ENCODE measurements at places on chromosomes 7 and 10. TPM values are rescaled to one million over a fixed set of nuclear protein-coding genes. Genes with fewer than 3 reads are reported as not detected.

HMX3 gene
- polyA plus RNA-seq: 0.26 TPM

DNA sequence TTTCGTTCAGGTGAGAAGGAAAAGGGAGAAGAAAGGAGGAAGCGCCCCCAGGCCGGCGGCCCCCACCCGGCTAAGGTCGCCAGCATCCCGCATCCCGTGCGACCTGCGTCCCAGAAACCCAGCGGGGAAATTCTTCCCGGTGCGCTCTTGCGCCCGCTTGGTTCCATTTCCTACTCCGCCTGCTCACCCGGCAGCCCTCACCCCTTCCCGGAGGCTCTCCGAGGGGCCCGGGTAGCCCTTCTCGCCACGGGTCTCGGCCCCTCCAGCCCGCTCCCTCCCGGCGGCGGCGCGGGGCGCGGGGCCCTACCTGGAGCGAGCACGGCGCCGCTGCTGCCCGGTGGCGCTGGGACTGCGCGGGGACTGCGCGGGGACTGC is at the start of gene PRKCQ:
Gene PRKCQ, minus strand, starts transcription at position 373 of the 375 bp plus-strand sequence. CDS start 65,141 bp downstream, outside the sequence.
- DNase-seq: no peak

DNA sequence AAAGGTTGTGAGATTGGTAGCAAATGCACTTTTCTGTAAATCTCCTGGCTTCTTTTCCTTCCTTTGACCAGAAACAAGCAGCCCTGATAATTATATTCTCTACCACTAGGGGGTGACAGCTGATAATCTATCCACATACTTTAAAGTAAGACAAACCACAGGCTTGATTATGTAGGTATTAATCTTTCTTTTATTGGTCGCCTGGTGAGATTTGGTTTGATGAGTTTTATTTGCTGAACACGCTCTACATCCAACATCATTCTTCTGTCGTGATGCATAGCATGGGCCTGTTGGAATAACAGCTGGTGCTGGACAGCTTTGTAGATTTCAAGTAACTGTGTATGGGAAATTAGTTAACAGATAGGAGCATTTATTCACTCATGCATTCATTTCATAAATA is 63.5 kb downstream of the ZNF365 start:
- no peak for DNase-seq

- DNase-seq: no peak
These were observed 269.1 kb downstream of the ZMYND11 start for GRCh38 chr10:404346-404745.

DNA sequence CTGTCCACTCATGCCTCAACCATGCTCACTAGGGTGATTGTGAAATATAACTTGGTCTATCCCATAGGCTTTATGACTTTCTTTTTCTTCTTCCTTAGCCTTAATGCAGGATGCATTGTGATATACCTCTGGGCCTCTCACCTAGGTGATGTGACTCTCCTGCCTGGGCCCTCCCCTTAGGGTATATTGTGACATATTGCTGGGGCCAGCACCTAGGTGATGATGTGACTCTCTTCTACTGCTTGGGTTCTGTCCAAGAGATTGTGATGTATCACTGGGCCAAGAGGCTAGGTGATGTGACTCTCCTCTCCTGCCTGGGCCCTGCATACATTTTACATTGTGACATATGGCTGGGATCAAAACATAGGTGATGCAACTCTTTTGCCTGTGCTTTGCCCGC is 14.7 kb upstream of the ZNF107 start:
- no peak for DNase-seq

- no peak for DNase-seq
These were observed 71.7 kb downstream of the GNAT3 start for GRCh38 chr7:80439894-80440821.

AGR2 gene
- 88.3 TPM for polyA plus RNA-seq

TRIM73 gene
- polyA plus RNA-seq: 2.5 TPM

- no peak for DNase-seq
These were observed 21.5 kb upstream of the PPP3CB start for GRCh38 chr10:73517166-73517888.

GRCh38 chr10:104505521-104506042 is 135.5 kb upstream of the SORCS3 start:
- no peak for DNase-seq

DNA sequence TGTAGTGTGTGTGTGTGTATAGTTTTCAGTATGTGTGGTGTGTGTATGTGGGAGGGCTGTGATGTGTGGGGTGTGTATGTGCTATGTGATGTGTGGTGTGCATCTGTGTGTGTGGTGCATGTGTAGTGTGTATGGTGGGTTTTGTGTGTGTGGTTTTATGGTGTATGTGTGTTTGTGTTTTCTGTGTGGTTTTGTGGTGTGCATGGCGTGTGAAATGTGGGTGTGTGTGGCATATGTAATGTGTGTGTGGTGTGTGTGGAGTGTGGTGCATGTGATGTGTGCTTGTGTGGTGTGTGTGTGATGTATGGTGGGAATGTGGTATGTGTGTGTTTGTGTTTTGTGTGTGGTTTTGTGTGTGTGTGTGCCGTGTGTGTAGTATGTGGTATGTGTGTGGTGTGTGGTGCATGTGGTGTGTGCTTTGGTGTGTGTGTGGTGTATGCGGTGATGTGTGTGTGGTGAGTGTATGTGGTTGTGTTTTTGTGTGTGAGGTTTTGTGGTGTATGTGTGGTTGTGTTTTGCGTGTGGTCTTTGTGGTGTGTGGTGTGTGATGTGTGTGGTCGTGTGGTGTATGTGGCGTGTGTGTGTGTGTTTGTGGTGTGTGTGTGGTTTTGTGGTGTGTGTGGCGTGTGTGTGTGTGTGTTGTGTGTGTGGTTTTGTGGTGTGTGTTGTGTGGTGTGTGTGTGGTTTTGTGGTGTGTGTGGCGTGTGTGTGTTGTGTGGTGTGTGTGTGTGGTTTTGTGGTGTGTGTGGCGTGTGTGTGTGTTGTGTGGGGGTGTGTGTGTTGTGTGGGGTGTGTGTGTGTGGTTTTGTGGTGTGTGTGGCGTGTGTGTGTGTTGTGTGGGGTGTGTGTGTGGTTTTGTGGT is 18.0 kb upstream of the PPP2R2D start:
- no peak for DNase-seq

DNA sequence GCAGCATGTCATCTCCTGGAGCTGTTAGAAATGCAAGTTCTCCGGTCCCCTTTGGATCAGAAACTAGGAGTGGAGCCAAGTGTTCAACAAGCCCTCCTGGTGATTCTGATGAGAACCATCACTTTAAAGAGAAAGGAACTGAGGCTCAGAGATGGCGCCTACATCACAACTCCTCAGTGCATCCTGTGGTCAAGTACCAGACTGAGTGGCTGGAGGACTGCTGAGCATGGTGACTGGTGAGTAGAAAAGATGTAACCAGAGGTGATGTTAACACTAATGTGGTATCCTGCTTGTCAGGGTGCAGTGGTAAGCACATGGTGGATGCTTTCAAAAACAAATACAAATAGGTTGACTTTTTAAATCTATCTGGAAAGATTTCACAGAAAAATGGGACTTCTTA is 3.5 kb upstream of the OIT3 start:
- DNase-seq: no peak

GRCh38 chr10:127968027-127968441 is 61.1 kb downstream of the PTPRE start:
- no peak for DNase-seq

SAP25 gene
- polyA plus RNA-seq: 9.6 TPM

GRCh38 chr7:25032774-25033743 is 53.1 kb upstream of the OSBPL3 start:
- no peak for DNase-seq

Measured in left renal pelvis (tissue), 4 donors.